ENCODE measurements at places on chromosomes 11 and 22.

- no peak for DNase-seq
These were observed 27.0 kb upstream of the MUC5B start for GRCh38 chr11:1195682-1196515.

GRCh38 chr22:34038801-34039555, 118.7 kb upstream of the LARGE1 start:
- DNase-seq = no peak

DNA sequence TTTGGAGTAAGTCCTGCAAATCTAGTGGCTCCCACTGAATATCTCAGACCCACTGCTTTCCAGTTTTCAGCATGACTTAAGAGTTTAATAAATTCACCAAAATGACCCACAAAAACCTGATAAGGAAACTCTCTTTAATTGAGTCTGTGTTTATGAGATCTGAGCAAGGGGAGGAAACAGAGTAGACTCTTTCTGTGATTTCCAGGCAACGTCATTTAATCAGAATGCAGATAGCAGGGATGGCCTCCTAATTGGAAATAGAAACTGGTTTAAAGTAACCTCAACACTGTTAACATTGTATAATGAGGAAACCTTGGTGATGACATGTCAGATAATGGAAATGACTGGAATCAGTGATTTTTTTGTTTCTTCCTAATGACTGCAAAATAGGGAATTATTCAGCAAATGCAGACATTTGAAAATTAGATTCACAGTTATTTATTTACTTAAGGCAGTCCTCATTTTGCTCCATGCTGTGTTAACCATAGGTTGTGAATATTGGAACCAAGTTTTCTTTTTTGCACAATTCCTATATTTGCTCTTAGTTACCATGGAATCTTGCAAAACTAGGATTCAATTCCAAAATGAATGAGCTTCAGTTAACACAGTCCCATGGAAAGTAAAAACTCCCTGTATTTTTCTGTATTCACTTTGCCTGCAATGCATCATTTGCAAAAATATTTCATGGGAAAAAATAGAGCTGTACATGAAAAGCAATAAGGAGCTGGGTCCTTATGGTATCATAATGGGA, 1324.5 kb downstream of the LRRC4C start:
- DNase-seq = no peak

- no peak for DNase-seq
These were observed 18.5 kb upstream of the MUC2 start for GRCh38 chr11:1055990-1056771.

DNA sequence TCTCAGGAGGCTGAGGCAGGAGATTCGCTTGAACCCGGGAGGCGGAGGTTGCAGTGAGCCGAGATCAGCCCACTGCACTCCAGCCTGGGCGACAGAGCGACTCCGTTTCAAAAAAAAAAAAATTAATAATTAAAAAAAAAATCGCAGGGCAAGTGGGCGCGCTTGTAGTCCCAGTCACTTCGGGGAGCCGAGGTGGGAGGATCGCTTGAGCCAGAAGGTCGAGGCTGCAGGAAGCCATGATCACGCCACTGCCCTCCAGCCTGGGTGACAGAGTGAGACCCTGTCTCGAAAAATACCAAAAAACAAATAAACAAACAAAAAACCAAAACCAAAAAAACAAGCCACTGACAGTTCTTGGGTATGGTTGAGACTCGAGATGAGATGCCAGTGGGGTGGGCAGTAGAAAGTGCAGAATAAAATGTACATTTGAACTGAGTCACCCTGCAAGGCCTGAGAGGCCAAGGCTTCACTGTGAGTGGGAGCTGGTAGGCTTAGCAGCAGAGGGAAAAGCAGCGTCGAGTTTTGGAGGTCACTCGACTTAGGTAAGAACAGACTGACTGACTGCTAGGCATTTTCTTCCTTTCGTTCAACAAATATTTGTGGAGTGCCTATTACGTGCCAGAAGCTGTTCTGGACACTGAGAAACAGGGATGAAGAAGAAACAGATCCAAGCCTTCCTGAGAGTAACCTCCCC, 635 bp upstream of the LDHA start:
- DNase-seq = peak; percentile 64

DNA sequence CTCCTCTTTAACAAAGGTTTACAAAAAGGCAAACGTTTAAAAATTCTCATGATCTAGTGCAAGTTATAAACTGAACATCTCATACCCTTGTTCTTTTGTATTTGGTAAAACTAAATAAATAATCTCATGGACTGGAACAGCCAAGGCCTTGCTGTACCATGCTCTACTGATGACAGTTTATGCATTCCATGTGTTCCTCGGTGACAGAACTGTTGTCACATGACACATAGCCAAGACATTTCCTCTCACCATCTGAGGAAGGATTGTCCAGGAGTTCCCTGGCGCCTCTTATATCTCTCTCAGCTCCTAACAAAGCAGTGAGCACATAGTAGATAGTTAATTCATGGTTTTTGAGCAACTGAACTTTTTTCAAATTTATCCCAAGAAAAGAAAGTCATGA, 12.6 kb downstream of the CCDC83 start:
- no peak for DNase-seq

GRCh38 chr11:123682696-123683410, 28.4 kb upstream of the SCN3B start:
- no peak for DNase-seq

DNA sequence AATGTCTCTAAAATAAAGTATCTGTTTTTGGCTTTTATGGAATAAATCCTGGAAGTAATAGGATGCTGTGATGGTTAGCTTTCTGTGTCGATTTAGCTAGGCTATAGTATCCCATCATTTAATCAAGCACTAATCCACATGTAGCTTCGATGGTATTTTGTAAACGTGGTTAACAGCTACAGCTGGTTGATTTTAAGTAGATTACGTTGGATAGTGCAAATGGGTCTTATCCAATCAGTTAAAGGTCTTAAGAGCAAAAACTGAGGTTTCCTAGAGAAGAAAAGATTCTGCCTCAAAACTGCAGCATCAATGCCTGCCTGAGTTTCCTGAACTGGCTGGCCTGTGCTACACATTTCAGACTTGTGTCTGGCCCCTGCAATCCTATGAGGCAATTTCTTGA, 314.2 kb upstream of the SORL1-AS1 start:
- no peak for DNase-seq

GRCh38 chr11:68632802-68633201, 51.5 kb upstream of the GAL start:
- peak; percentile 11 for DNase-seq

GRCh38 chr11:12542186-12542935, 131.9 kb upstream of the TEAD1 start:
- no peak for DNase-seq

DNA sequence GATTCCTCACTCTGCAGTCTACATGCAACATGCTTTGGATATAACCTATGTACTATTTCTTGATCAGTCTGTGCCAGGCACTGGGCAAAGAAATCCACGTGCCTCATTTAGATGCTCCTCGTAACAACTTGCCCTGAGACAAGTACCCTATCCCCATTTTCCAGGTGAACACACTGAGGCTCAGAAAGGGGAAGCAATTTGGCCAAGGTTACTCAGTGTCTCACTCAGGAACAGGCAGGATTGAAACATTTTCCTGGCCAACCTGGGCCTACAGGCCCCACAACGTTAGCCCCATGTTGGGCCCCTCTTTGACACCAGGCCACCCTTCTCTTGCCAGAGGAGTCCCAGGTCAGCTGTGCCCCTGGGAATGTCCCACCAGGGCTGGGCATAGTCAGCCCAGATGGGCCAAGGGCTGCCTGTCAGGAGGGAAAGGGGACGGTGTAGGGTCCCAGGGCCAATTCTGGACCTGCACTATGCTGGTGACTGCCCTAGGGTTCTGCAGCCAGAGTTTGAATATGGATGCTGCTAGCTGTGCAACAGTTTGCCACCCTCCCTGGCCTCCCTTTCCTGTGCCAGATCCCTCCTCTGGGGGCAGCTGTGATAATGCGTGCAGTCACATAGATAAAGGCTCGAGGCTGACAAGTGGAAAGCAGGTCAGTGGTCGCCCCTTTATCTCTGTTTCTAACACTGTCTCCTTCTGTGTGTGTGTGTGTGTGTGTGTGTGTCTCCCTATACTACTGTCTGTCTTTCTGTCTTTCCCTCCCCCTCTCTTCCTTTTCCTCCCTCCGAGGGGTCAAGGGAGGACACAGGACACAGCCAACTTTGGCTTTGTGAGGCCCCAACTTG, 10.4 kb upstream of the EMID1 start:
- DNase-seq = no peak

DNA sequence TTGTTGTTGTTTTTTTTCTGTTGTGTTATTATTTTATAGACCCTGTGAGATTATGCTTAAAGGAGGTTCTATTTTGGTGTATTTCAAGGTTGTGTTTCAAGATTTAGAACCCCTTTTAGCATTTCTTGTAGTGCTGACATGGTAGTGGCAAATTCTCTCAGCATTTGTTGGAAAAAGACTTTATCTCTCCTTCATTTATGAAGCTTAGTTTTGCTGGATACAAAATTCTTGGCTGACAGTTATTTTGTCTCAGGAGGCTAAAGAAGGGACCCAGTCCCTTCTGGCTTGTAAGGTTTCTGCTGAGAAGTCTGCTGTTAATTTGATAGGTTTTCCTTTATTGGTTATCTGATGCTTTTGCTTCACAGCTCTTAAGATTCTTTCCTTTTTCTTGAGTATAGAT, 40.7 kb upstream of the ARHGAP20 start:
- no peak for DNase-seq

GRCh38 chr11:102470251-102470650, 17.7 kb upstream of the TMEM123 start:
- DNase-seq = no peak

GRCh38 chr11:17479284-17480214, 2.9 kb upstream of the ABCC8 start:
- DNase-seq = no peak

DNA sequence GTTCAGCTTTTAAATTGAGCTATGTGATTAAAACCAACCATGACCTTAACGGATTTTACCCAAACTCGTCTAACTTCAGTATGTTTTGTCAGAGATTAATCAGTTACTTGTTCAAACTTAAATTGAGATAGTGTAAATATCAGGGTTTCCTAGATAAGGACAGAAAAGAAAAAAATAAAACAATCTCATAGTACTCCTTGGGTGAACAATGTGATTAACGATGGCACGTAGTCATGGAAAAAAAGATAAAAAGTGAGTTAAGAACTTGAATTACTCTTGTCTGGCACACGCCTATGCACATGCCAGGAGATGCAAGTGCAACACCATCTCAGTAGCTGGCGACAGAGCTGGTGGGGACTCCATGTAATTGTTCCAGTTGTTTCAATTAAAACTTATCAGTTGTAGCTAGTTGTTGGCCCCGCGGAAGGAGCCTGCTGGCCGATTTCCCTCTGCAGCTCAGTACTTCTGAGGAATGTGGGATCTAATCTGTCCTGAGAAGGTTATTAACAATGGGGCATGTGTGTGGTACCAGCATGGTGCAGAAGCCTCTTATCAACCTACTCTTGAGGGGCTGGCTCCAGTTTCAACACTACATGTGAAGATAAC, 3.0 kb downstream of the RASSF10 start:
- no peak for DNase-seq

- no peak for DNase-seq
These were observed 53.6 kb downstream of the CECR2 start for GRCh38 chr22:17422736-17423343.

DNA sequence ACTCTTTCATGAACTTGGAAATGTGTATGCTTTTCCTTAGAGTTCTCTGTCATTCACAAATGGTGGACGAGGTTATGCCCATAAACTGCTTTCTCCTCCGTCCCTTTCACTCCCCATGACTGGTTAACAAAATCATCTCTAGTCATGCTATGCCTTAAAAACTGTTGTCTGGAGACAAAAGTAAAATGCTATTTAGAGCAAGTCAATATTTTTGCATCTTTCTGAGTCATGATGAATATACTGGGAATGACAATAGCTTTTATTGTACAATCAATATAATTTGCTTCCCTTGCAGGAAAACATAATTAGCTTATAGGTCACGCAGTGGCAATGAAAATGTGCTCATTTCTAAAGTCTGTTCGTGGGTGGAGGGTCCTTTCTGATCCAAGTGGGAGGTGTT, 216.7 kb upstream of the SORL1-AS1 start:
- no peak for DNase-seq

- no peak for DNase-seq
These were observed 836 bp downstream of the SPON1 start for GRCh38 chr11:13963169-13963948.

DNA sequence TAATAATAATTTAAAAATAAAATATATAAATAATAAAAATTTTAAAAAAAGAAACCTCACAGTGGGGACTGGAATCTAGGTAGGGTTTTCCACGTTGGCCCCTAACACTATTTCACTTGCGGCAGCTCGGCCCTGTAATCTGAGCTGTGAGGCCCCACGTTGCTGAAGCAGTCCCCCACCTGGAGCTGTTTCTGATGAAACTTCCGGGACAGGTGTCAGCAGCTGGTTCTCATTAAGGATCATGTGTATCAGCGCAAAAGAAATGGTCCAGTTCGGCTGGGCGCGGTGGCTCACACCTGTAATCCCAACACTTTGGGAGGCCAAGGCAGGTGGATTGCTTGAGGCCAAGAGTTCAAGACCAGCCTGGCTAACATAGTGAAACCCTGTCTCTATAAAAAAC, 17.3 kb downstream of the RHOD start:
- DNase-seq = no peak

DNA sequence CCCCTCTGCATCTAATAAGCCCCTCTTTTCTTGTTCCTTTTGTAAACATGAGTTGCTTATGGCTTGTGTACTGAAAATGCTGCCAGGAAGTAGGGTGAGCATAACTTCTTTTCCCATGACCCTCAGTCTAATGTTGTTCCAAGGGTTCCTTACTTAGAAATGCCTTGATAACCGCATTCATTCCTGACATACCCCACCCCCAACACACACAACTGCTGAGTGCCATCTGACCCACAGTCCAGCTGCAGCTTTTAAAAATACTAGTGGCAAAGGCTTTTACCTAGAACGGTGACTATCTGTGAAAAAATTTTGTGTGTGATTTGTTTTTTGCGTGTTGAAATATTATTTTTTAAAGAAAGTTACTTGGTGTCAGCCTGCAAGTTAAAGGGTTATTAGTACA, 52.6 kb downstream of the ARHGAP42 start:
- DNase-seq = peak; percentile 59

DNA sequence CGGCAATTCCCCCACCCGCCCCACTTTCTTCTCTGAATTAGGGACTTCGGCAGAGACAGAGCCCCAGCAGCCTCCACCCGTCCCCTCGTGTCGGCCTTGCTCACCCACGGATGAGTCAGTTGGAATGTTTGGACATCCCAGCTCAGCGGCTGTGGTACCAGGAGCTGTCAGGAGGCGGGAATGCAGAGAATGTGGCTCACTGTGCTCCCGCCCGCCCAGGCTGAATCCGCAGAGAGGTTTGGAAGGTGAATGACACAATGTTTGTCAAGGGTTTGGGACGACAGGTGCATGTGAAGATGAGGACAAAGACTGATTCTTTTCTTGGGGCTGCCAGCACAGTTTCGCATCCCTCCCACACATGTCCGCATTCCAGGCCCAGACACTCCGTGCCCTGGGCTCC, 39.6 kb downstream of the LIF start:
- DNase-seq = peak; percentile 91

GRCh38 chr11:116386118-116386699, 386.6 kb downstream of the BUD13 start:
- no peak for DNase-seq

DNA sequence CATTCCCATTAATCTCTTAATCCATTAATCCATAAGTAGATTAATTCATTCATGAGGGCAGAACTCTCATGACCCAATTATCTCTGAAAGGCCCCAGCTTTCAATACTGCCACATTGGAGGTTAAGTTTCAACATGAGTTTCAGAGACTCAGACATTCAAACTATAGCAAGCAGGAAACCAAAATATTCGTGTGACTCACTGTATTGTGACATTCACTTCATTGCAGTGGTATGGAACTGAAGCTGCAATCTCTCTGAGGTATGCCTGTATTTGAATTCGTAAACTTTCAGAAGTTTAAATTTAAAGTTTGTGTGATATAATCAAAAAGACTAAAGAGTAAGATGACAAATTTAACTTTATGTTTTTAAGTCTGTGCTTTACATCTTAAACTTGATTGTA, 2.9 kb upstream of the OR52J3 start:
- no peak for DNase-seq

All from HS-27A (cell line).